ENCODE measurements at places on chromosomes 3 and 15. TPM values are rescaled to one million over a fixed set of nuclear protein-coding genes. Genes with fewer than 3 reads are reported as not detected.

The ZNF385D gene
- polyA plus RNA-seq = 1.3 TPM

GRCh38 chr3:9765865-9766264 lies 3.9 kb downstream of the CAMK1 start:
- DNase-seq = peak; percentile 58

DNA sequence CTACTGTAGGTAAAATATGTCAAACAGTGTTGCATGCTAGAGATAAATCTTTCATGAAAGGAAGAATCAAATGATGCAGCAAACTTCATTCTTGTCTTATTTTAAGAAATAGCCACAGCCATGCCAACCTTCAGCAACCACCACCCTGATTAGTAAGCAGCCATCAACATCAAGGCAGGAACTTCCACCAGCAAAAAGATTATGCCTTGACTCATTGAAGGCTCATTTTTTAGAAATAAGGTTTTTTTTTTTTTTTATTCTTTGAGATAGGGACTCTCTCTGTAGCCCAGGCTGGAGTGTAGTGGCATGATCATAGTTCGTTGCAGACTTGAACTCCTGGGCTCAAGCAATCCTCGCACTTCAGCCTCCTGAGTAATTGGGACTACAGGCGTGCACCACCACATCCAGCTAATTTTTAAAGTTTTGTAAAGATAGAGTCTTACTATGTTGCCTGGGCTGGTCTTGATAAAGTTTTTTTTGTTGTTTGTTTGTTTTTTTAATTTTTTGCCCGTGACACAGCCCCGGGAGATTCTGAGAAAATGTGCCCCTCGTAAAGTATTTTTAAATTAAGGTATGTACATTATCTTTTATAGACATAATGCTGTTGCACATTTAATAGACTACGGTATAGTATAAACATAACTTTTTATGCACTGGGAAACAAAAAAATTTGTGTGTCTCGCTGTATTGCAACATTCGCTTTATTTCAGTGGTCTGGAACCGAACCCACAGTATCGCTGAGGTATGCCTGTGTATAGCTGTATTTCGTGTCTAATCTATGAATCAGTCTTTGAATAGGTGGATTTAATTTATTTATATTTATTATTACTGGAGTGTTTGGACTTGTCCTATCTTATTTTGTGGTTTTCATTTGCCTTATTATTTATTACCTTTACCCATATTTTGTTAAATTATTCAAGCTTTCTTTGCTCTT lies 23.3 kb downstream of the SNRK start:
- no peak for DNase-seq

The SGO1 gene
- 2.2 TPM for polyA plus RNA-seq

DNA sequence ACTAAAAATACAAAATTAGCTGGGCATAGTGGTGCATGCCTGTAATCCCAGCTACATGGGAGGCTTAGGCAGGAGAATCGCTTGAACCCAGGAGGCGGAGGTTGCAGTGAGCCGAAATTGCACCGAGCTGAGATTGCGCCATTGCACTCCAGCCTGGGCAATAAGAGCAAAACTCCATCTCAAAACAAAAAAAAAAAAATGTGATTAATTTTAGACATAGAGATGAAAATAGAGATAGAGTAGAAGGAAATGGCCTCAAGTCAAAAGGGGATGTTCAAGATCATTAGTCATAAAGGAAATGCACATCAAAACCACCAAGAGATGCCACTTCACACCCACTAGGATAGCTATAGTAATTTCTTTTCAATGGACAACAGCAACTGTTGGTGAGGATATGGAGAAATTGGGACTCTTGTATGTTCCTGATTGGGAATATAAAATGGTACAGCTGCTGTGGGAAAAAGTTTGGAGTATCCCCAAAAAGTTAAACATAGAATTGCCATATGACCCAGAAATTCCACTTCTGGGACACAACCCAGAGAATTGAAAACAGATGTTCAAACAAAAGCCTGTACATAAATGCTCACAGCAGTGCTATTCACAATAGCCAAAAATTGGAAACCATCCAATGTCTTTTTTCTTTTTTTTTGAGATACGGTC lies 55.4 kb downstream of the ABHD2 start:
- DNase-seq = peak; percentile 36

The NMB gene
- 6.5 TPM for polyA plus RNA-seq

GRCh38 chr15:36415643-36416042 lies 163.8 kb upstream of the CDIN1 start:
- no peak for DNase-seq

- no peak for DNase-seq
Measured at GRCh38 chr3:192339214-192339613, 388.1 kb downstream of the FGF12 start.

DNA sequence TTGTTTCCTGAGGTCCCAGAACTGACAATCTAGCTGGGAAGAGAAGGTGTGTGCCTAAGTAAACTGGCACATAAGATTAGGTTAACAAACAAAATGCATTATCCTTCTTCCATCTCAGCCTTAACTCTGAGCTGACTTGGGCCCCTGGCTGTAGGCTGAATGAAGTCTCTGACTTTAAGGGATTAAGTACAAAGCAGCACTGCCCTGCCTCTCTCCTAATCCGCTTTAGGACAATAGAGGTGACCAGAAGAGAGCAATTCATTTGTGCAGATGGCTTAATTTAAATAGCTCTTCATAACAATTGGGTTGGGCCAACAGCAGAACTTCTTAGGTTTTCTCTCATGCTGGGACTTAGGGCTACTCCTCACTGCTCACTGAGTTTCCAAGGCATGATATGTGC lies 181.6 kb upstream of the SOX14 start:
- DNase-seq = no peak

DNA sequence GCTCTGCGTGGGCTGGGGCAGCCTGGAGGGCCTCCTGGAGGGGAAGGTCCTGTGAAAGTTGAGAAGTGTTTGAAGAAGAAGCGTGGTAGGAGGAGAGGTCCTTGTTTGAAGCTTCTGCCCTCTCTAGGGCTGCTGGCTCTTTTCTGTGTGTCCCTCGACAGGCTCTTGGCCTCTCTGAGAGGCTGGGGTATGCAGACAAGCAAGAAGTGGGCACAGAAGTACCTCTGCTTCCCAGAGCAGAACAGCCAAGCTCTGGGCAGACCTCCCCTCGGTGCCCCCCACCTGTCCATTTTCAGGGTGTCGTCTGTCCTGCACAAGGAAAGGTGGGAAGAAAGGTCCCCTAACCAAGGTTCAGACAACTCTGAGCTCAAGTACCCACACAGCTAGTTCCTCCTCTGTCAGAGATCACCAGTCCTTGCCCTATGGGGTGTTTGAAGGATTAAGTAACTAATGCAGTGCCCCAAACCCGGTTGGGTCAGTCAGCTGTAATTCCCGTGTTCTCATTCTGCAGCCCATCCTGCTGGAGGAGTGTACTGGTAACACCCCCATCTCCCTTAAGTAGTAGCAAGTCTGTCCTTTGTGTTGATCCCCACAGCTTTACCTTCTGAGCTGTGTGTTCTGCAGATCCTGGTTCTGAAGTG lies 6.3 kb downstream of the CSK start:
- no peak for DNase-seq

The EPB42 gene
- not detected for polyA plus RNA-seq

- DNase-seq = no peak
Measured at GRCh38 chr3:38112378-38112761, 24.6 kb downstream of the ACAA1 start.

- no peak for DNase-seq
Measured at GRCh38 chr15:29785642-29786041, 36.6 kb downstream of the TJP1 start.

The ABI3BP gene
- 8.4 TPM for polyA plus RNA-seq

The PRRT3 gene
- 5.5 TPM for polyA plus RNA-seq

DNA sequence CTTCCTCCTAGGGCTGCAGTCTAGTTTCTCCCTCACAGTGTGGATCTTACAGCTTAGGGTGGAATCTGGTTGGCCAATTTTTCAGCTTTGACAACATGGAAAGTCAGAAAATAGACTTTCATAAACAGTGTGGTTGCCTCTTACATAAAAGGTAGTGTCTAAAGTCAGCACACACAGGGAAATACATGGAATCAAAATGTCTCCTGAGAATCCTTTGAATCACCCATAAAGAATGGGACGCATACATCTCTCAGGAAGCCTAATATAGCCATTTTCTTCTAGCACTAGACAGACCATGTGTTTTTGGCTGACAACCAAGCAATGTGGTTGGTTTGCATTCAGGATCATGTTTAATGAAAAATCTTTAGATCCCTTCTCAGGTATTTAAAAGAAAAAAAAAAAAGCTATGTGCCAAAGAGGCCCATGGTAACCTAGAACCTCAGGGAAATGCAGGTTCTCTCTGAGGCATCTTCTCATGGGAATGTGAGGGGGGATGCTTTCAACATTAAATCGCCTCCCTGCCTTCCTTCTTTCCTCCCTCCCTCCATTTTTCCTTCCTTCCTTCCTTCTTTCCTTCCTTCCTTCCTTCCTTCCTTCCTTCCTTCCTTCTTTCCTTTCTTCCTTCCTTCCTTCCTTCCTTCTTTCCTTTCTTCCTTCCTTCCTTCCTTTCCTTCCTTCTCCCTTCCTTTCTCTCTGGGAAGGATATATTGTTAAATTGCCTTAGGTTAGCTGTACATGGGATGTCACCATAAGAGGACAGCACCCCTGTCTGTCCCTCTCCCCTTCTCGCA lies 34.3 kb upstream of the ZBTB38 start:
- DNase-seq = no peak

DNA sequence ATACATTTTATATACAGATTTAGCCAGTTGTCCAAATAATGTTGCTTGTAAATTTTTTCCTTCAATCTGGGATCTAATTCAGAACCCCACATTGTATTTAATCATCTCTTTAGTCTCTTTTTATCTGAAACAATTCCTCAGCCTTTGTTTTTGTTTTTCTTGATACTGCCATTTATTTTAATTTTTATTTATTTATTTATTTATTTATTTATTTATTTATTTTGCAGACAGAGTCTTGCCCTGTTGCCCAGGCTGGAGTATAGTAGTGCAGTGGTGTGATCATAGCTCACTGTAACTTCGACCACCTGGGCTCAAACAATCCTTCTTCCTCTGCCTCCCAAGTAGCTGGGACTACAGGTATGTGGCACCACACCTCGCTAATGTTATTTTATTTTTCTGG lies 61.5 kb downstream of the CHCHD4 start:
- no peak for DNase-seq

The SHF gene
- polyA plus RNA-seq = 5.5 TPM

GRCh38 chr3:7962301-7962700 lies 539.3 kb upstream of the LMCD1 start:
- DNase-seq = no peak

- DNase-seq = peak; percentile 52
Measured at GRCh38 chr3:186260726-186261125, 101.3 kb downstream of the DGKG start.

The CPB1 gene
- polyA plus RNA-seq = not detected

DNA sequence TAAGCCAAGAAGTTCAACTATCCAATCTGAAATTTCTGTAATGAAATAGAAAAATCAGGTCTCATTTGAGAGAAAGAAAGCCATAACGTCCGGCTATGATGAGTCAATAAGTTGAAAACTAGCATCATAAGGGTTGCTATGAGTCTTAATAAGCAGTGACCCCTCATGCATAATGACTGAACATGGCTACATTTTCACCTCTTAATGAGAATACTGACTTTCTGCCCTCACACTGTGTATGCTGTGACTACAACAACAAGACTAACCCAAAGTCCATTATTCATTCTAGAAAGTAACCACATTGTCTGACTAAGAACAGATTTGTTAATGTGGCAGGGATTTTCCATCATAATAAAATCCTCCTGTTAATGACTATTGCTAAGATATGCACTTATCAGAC lies 884.0 kb upstream of the CADM2 start:
- no peak for DNase-seq

- DNase-seq = no peak
Measured at GRCh38 chr3:183272142-183272541, 19.1 kb downstream of the B3GNT5 start.

DNA sequence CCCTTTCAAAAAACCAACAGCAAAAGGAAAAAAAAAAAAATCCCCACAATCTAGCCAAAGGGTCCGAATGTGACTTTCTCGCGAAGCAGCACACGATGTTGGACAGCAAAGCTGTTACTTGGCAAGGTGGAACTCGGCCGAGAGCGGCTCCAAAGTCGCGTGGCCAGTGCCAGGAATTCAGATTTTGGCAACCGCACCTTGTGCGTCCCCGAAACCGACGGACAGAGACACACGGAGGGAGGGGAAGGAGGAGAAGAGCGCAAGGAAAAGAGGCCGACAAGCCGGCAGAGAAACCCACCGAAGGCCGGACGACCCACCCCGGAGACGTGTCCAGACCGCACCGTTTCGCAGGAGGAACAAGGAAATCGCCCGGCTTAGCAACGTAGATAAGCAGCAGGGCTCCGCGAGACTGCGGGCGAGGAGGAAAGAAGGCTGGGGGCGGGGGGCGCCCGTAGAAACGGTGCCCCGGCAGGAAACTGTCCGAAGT lies 517.3 kb downstream of the MECOM start:
- no peak for DNase-seq

- no peak for DNase-seq
Measured at GRCh38 chr3:181913254-181913653, 201.5 kb downstream of the SOX2 start.

The HIGD2B gene
- not detected for polyA plus RNA-seq

- no peak for DNase-seq
Measured at GRCh38 chr3:18989237-18989795, 159.0 kb upstream of the KCNH8 start.

The CHCHD4 gene
- 17.3 TPM for polyA plus RNA-seq

The GOLGA8N gene
- polyA plus RNA-seq = 1.2 TPM

The KLHL40 gene
- polyA plus RNA-seq = not detected

DNA sequence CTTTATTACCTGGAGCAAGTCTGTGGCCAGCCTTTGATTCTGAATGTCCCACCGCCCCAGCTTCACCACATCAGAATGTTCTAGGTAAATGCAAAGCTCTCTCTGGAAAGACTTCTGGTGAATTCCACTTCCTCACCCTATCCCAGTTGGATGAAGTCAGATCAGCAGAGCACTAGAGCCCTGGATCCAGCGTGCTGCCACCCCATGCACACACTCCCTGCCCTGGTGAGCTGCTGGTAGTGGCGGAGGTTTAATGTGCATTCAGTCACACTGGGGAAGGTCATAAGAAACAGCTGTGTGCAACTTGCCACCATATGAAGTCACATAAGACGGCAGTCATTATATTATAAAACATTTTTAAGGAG lies 16.3 kb upstream of the SLC41A3 start:
- no peak for DNase-seq
